Stimulated activated CD8-positive, alpha-beta memory T cell treated with anti-CD3 and anti-CD28 coated beads, Interleukin-15, amount 100 ng/mL, for 24 hours (primary cell): ENCODE measurements at places on chromosomes 12 and 14.

DNA sequence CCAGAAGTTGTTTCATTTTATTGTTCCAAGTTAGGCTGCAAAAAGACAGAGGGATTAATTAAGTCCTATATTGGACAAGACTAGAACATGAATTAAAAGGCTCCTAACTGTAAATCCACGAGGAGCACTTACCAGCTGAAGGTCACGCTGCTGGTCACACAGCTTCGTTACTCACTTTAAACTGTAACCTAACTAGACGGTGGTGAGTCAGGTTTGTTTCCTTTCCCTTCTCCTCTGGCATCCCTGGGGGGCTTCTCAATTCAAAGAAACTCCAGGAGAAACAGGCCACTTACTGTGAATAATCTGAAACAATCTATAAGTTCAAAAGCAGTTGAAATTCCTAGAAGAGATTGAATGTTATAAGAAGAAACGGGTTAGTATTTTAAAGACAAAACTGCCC, 331.4 kb downstream of the BCAT1 start:
- DNase-seq = no peak

DNA sequence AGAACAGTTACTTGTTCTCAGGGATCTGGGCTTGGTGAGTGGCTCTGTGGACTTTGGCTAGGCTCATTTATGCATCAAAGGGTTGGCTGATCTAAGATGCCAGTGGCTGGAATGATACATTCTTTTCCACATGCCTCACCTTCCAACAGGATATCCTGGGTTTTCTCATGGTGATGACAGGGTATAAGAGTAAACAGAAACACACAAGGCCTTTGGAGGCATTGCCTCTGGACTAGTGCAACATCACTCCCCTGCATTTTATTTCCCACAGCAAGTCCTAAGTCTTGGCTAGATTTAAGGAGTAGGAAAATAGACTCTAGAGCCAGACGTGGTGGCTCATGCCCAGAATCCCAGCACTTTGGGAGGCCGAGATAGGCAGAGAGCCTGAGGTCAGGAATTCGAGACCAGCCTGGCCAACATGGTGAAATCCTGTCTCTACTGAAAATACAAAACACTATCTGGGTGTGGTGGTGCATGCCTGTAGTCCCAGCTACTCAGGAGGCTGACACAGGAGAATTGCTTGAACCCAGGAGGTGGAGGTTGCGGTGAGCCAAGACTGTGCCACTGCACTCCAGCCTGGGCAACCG, 47.9 kb downstream of the RPH3A start:
- DNase-seq = no peak

DNA sequence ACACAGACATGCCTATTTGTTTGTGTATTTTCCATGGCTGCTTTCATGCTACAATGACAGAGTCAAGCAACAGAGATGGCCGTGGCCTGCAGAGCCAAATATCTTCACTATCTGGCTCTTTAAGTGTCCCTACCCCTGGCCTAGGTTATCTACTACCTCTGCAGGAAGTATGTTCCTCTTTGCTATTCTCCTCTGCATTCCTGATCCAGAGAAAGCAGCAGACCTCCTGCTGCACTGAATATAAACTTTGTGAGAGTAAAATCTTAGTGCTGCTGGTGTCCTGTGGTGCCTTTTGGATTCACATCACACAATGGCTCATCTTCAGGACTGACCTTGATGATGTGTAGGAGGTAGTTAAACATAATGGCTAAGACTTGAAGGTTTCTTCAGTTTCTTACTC, 233.4 kb downstream of the IPO8 start:
- no peak for DNase-seq

- DNase-seq = no peak
Observed at GRCh38 chr12:93415723-93416464, 25.9 kb downstream of the UBE2N start.

DNA sequence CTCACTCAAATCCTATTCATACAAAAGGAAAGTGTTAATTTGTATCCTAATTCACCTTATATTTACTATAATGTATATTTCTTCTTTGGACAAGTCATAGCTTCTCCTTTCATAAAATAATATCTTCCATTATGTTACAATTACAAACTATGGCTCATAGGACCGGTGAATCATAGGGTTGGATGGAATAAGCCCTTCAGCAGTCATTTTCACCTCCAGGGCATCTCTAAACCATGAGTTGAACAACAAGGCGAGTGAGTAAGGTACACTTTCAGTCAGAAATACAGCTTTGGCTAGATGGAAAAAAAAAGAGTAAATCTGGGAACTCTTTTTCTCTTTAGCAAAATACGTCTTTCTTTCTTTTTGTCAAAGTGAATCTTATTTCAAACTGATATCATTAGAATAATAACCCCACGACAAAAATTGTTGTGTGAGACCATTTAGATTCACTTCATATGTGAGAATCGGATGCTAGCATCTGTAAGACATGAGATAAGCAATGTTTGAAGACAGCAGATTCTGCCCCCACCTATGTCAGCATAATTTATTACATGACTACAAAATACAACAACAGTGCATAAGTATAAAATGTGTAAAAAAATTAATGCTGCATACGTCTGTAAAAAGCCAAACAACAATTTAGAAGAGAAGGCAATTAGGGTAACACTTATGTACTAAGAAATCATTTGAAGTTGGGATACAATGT, 184.4 kb upstream of the SLC38A2 start:
- no peak for DNase-seq

DNA sequence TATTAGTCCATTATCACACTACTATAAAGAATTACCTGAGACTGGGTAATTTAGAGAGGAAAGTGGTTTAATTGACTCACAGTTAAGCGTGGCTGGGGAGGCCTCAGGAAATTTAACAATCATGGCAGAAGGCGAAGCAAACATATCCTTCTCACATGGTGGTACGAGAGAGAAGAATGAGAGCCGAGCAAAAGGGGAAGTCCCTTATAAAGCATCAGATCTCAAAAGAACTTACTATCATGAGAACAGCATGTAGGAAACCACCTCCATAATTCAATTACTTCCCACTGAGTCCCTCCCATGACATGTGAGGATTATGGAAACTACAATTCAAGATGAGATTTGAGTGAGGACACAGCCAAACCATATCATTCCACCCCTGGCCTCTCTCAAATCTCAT, 422.6 kb downstream of the MDGA2 start:
- no peak for DNase-seq

- no peak for DNase-seq
Observed at GRCh38 chr14:95352481-95352880, 32.8 kb upstream of the CLMN start.

DNA sequence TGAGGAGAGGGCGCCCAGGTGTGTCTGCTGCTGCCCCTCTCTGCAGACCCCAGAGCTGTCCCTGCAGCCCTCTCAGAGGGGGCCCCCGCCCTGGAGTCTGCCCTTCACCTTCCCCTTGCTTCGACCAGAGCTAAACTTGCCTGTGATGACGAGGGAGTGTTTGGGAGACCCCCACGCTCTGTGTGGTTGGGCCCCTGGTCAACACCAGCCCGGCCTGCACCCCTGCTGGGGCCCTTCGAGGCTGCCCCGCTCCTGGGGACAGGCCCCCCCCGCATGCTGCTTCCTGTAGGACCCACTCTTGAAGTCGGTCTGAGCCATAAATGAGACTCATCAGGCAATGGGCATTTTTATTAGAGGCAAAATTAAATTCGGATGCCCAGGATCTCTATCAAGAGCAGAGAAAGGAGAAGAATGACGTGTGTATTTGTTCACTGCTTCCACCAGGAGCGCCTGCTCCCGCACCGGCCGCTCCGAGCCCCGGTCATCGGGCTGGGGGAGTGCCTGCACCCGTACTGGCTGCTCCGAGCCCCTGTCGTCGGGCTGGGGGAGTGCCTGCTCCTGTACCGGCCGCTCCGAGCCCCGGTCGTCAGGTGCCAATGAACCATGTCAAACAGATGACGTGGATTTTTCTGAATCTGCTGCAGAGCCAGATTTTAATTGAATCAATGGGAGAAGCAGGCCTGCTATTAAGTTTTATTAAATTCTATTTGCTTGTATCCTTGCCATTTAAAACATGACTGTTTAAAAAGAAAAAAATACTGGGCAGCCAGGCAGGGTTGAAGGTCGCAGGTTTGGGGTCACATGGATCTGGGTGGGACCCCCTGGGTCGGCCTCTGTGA, 47.7 kb downstream of the NOC4L start:
- DNase-seq = no peak

- DNase-seq = no peak
Observed at GRCh38 chr12:129520739-129521138, 383.1 kb downstream of the TMEM132D start.

DNA sequence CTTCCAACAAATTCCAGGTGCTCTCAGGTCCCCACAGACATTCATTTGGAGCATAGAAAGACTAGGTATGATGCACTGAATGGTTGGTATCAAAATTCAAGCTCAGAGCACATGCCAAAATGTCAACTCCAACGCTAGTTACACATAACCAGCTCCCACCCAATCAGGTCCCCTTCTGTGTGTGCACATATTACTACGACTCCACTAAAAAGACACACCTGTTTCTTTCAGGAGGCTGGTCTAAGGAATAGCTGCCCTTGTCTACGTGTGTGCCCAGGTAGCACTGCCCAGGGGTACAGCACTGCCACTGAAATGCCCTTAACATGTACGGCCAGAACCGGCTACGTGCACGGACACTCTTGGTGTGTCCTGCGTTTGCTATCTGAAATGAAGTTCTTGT, 138.1 kb downstream of the KCNK10 start:
- DNase-seq = no peak

DNA sequence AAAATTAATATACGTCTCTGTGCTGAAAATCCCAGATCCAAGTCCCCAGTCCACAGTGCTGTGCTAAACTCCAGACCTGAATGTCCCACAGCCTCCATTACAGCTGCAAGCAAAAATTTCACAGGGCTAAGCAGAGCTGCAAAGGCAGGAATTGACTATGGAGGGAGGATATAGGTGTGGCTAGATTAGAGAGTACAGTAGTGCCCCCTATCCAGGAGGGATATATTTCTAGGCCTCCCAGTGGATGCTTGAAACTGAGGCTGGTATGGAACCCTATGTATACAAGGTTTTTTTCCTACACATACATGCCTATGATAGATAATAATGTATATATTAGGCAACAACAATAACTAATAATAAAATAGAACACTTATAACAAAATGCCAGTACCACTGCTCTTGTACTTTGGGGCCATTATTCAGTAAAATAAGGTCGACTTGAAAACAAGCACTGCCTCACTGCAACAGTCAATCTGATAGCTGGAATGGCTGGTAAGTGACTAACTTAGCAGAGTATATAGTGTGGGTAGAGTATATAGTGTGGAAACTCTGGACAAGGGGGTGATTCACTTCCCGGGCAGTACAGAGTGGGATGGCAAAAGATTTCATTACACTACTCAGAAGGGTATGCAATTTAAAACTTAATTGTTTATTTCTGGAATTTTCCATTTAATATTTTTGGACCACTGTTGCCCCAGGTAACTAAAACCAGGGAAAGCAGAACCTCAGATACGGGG, 82.7 kb downstream of the C14orf132 start:
- DNase-seq = no peak

DNA sequence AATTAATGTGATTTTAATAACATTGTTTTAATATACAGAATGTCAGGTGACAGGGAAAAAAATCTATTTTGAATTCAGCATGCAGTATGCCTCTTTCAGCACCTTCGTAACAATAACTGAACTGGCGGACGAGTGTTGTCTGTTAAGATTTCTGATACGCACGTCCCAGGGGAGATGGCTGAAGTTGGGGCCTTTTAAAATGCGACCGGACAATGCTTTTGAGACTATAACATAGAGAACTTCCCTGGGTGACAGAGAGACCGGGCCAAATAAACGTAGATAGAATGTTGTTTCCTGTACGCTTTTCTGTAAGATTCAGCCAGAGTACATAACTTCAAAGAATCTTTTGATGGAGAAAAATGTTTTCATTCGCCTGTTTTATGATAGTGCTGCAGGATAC, 239.7 kb downstream of the EGLN3 start:
- DNase-seq = no peak
